ENCODE measurements at places on chromosomes 13 and 19. TPM values are rescaled to one million over a fixed set of nuclear protein-coding genes. Genes with fewer than 3 reads are reported as not detected.

Gene ZNF296
- total RNA-seq = 2.1 TPM

GRCh38 chr19:31073485-31074198, 275.6 kb downstream of the TSHZ3 start:
- no peaks in the 10 kb centered on the region for H3K36me3 ChIP-seq
- H3K4me3 ChIP-seq = no peak overlapping the region
- DNase-seq = no peak
- no peaks in the 10 kb centered on the region for H3K27me3 ChIP-seq
- no peak overlapping the region for H3K27ac ChIP-seq

GRCh38 chr13:30792285-30793000, 57.1 kb downstream of the ALOX5AP start:
- peak; percentile 66 for DNase-seq
- no peaks in the 10 kb centered on the region for H3K36me3 ChIP-seq
- H3K27me3 ChIP-seq = no peaks in the 10 kb centered on the region
- peaks cover 20% of the 10 kb centered on the region for H3K4me1 ChIP-seq

- peak overlapping the region; percentile 17 for H3K27ac ChIP-seq
- no peaks in the 10 kb centered on the region for H3K27me3 ChIP-seq
- H3K4me3 ChIP-seq = peak overlapping the region; percentile 48
- H3K36me3 ChIP-seq = no peaks in the 10 kb centered on the region
These were observed 19.0 kb downstream of the MRPS12 start for GRCh38 chr19:38949580-38950367.

DNA sequence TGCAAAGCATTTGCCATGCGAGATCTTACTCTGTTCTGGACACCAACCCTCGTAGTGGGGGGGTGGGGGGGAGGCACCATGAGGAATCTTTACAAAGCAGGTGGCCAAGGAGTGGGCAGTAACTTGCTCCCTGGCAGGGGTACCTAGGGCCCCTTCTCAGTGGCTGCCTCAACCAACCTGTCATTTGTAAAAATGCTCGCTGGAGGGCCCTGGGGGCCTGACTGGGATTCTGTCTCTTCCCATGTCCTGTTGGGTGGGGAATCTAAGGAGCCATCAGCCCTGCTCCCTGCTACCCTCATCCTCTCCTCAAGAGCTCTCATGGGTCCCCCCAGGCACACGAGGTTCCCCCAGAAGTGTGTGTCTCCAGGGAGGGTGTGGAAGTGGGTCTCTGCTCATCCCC, 1.5 kb downstream of the KCNN1 start:
- no peak overlapping the region for H3K4me3 ChIP-seq
- no peak overlapping the region for H3K27ac ChIP-seq
- peaks cover 4% of the 10 kb centered on the region for H3K4me1 ChIP-seq
- no peak for DNase-seq
- H3K27me3 ChIP-seq = no peaks in the 10 kb centered on the region

GRCh38 chr13:100917011-100917410, 242.4 kb upstream of the TMTC4 start:
- no peak for DNase-seq
- H3K27ac ChIP-seq = no peak overlapping the region
- H3K27me3 ChIP-seq = no peaks in the 10 kb centered on the region
- no peaks in the 10 kb centered on the region for H3K36me3 ChIP-seq
- H3K4me3 ChIP-seq = no peak overlapping the region
- H3K4me1 ChIP-seq = no peaks in the 10 kb centered on the region

Gene CACNG7
- not detected for total RNA-seq

- no peaks in the 10 kb centered on the region for H3K27me3 ChIP-seq
- no peaks in the 10 kb centered on the region for H3K36me3 ChIP-seq
- no peak overlapping the region for H3K4me3 ChIP-seq
- no peak for DNase-seq
- no peak overlapping the region for H3K27ac ChIP-seq
- no peaks in the 10 kb centered on the region for H3K4me1 ChIP-seq
These were observed 2.4 kb upstream of the ACTL9 start for GRCh38 chr19:8700956-8701355.

Gene CPAMD8
- 64.1 TPM for total RNA-seq

Gene TGFBR3L
- total RNA-seq = 0.44 TPM

Gene CEACAM7
- 0.16 TPM for total RNA-seq

GRCh38 chr19:13906521-13906904, 512 bp downstream of the CC2D1A start:
- H3K27ac ChIP-seq = no peak overlapping the region
- no peaks in the 10 kb centered on the region for H3K4me1 ChIP-seq
- no peaks in the 10 kb centered on the region for H3K27me3 ChIP-seq

Measured in kidney (tissue), 22 donors.